Head of caudate nucleus (tissue), 42 donors: ENCODE measurements at places on chromosomes 13 and 19.

DNA sequence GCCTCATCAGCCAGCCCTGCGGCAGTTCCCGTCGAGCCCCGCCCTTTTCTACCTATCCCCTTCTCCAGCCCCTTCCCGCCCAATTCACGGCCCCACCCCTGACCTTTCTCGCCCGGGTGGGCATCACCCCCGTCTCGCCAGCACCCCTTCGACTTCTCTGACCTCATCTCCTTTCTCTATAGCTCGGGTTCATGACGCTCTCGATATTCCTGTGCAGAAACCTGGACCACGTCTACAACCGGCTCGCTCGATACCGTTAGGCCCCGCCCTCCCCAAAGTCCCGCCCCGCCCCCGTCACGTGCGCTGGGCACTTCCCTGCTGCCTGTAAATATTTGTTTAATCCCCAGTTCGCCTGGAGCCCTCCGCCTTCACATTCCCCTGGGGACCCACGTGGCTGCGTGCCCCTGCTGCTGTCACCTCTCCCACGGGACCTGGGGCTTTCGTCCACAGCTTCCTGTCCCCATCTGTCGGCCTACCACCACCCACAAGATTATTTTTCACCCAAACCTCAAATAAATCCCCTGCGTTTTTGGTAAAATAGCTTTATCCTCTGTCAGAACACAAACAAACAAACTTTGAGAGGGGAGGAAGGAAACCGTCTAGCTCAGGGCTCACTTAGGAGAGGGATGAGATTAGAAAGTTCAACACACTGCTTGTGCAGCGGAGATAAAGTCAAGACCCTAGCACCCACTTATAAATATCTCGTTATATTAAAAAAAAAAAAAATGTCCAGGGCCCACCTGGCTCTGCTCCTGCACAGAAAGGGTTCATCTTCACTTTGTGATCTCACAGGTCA, 5.1 kb downstream of the CD37 start:
- DNase-seq = no peak

GRCh38 chr13:113843864-113844556, 19.9 kb downstream of the GAS6 start:
- DNase-seq = no peak

GRCh38 chr13:76048675-76049375, 412.7 kb downstream of the LMO7 start:
- DNase-seq = no peak

GRCh38 chr19:2803486-2804155, 16.0 kb upstream of the ZNF554 start:
- DNase-seq = no peak

GRCh38 chr13:27960362-27961226, 8.5 kb downstream of the CDX2 start:
- DNase-seq = no peak

DNA sequence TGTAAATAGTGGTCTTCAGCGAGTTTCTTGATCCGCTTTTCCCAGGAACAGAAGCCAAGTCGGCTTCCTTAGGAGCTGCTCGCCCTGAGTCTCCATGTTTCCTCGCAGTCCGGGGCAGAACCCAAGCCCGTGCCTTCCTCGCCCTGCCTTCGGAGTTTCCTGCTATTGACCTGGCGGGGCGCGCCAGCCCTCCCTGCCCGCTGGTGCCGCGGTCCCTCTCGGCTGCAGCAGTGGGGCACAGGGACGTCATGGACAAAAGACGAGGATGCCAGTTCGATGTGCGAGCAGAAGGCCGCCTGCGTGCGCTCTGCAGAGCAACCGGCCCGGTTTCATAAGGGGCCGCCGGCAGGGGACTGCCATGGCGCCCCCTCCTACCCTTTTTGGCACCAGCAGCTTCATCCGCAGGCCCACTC, 156.6 kb downstream of the TM9SF2 start:
- peak; percentile 48 for DNase-seq

DNA sequence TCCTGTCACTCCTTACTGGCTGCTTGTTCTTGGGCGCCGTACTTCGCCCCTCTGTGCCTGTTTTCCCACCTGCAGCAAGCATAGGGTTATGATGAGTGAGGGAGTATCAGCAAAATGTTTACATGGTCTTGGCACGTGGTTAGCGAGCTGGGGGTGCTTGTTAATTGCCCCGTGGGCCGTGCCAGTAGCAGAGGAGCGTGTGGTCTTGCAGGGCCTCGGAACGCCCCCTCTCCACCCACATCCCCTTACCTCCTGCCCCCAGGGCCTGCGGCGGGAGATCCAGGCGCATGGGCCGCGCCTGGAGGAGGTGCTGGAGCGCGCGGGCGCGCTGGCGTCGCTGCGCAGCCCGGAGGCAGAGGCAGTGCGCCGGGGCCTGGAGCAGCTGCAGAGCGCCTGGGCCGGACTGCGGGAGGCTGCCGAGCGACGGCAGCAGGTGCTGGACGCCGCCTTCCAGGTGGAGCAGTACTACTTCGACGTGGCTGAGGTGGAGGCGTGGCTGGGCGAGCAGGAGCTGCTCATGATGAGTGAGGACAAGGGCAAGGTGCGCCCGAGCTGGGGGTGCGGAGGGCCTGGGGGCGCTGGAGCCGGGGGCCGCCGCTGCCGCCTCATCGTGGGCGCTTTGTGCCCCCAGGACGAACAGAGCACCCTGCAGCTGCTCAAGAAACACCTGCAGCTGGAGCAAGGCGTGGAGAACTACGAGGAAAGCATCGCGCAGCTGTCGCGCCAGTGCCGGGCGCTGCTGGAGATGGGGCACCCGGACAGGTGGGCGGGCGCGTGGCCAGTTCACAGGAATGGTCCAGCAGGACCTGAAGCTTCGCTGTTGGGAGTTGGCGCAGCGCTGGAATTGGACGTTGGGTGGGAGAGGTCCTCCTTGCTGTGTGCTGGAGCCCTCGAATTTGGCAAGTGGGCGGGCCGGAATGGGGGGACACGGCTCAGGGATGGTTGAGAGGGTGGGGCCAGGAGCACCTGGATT, 22.5 kb upstream of the SHKBP1 start:
- no peak for DNase-seq

DNA sequence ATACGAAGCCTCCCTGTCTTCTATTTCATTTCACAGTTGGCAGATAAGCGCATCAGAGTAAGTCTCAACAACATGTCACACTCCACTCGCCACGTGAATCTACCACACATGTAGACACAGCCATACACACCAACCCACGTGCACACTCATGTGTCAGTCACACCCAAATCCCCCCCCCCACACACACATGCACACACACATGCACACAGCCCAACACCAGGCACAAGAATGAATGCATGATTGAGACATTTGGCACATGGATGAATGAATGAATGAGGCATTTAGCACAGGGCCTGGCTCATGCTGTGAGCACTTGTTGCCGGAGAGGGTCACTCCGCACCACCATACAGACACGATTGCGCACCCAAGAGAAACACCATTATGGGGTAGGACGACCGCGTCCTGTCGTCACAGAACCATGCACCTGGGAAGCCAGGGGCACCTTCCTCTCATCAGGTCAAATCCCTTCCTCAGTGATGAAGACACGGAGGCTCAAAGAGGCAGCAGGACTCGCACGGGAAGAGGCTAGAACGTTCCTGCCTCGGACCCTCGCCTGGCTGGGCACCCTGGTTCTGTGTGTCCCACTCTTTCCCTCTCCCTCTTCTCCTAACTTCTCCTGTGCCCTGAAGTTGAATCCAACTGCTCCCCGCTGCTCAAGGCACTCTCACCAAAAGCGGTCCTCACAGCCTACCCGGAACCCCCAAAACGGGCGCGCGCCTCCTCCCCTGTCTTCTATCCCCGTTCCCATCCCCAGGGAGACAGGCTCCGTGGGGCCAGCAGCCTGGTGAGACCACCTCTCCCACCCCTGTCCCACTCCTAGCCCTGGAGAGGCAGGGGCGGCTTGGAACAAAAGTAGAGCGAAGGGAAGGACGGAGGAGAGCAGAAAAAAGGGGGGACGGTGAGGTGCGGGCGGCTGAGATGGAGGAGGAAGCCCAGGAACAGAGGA, 1.3 kb downstream of the MEIS3 start:
- no peak for DNase-seq

- DNase-seq = no peak
Observed at GRCh38 chr19:11456659-11457058, 21.2 kb downstream of the PRKCSH start.

DNA sequence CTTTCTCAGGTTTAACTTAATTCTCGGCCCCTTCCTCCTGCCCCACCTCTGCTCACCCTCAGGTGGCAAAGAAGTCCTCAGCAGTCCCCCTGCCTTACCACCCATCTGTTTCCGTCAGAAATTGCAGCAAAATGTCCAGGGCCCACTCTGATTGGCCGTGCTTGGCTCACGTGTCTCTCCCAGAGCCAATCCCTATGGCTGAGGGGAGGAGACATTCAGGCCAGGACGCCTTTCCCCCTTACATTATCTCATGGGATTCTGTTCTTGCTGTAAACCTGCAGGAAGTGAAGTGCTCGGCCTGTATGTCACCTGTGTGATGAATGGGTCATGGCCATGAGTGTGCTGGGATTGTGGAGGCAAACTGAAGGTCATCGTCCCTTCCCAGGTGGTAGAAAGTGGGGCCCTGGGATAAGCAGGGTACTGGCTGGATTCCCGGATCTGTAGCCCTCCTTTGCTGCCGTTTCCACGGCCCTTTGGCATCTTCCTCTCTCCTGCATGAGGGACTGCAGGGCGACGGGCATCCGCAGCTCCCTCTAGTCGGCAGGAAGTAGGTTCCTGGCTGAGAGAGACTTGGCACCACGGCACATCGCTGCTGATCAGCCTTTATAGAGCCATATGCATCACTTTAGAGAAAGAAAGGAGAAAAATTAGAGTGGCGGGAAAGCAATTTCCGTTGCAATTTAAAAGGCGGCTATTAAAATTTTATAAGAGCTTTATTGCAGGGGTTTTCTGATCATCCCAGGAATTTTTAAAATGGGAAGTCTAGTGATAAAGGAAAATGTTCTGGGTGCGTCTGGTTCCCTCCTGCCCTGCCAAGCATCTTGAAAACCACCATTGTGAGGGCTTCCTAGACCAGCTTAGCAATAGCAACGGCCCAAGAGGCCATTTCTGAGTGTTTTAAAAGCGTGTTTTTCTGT, 118.2 kb downstream of the SIPA1L3 start:
- DNase-seq = peak; percentile 16

DNA sequence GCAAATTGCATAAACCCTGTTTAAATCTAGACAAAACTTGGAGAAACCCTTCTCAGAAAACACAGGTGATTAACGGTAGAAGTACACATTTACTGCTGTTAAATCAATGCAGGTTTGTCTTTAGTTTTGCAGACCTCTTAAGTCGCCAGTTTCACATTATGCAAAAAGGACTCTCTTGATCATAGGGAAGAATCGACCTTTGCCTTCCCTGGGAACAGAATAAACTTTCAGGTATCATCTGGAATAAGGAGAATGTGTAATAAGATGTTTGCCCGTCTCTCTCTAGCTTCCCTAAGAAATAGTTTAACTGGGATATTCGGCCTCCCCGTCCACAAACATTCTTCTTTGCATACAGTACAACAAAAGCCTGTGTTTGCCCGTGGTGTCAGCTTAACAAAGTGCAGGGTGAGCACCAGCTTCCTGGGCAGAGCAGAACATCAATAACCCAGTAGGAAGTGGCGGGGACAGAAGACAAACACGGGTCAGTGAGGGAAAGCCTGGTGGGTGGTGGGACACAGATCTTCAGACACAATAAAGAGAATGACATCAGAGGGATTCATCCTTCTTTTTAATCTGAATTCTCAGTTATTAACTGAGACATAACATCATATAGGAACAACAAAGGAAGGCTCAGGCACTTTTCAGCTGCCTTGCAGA, 1077.7 kb upstream of the SLC10A2 start:
- no peak for DNase-seq

DNA sequence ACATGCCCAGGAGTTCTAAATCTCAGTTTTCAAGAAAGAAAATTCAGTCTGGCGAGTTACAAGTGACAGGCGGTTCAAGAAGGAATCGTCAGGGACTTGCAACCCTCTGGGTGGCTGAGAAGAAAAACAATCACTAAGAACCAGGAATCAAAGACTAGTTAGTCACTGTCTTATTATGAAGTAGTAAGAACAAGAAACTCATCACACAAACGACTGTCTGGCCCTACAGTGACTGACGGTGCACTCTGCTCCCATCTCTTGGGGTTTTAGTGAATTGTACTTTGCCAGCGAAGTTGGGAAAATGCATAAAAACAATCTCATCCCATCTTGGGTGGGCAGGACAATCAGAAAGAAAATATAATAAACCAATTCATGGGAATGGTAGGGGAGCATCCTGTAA, 63.7 kb upstream of the SACS start:
- DNase-seq = no peak

DNA sequence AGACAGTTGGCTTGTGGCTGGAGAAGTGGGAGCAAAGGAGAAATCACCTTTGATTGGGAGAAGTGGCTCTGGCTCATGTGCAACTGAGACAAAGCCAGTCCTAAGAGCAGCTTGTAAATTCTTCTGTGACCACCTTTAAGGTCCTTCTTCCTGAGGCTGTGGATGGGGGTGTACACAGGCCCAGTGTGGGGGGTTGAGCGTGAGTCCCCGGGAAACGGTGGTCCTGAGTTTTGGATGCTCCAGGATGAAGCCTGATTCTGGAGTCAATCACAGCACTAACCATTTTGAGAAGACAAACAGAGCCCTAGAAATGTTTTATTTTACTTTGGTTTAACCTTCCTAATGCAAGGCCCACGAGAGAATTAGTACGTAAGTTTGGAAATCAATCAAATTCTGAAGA, 3.9 kb upstream of the CEBPA start:
- DNase-seq = no peak

DNA sequence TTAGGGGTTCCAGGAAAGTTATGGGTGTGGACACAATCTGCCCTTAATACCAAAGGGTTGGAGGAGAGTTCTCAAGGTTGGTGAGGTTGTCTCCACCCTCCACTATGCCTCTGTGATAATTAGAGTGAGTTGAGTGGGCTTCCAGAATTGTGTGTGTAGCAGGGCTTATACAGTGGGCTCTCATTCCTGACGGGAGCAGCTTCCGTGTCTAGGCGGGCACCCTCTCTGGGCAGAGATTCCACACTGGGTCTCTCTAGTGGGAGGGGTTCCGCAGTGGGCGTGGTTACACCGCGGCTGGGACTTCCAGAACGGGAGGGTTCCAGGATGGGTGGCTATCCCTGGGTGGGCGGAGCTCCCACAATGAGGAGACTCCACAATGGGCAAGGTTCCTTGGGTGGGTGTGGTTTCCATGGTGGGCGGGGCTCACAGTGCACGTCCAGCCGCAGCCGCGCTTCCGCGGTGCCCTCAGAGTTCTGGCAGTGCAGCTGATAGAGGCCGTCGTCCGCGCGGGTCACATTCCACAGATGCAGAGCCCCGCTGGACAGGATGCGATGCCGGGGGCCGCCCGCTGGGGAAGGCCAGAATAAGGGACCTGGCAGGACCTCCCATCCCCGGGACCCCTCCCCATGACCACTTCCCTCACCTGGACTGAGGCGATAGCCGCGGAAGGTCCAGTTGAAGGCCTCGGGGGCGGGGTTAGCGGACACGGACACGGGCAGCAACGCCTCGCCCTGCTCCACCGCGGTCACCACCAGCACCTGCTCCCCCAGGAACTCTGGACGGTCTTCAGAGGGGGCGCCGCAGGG, 8.4 kb downstream of the NPHS1 start:
- DNase-seq = no peak

- peak; percentile 15 for DNase-seq
Observed at GRCh38 chr19:40718774-40719391, 2.0 kb downstream of the ITPKC start.
